ENCODE measurements at places on chromosomes 13 and 19. TPM values are rescaled to one million over a fixed set of nuclear protein-coding genes. Genes with fewer than 3 reads are reported as not detected.

FUT1 gene
- total RNA-seq, result 8.3 TPM

ZIM2 gene
- total RNA-seq, result not detected

PRR19 gene
- 0.44 TPM for total RNA-seq

GPR18 gene
- not detected for total RNA-seq

STOML3 gene
- not detected for total RNA-seq

GRCh38 chr19:11552666-11553372 is 6.2 kb downstream of the ELOF1 start:
- no peak for DNase-seq

DNA sequence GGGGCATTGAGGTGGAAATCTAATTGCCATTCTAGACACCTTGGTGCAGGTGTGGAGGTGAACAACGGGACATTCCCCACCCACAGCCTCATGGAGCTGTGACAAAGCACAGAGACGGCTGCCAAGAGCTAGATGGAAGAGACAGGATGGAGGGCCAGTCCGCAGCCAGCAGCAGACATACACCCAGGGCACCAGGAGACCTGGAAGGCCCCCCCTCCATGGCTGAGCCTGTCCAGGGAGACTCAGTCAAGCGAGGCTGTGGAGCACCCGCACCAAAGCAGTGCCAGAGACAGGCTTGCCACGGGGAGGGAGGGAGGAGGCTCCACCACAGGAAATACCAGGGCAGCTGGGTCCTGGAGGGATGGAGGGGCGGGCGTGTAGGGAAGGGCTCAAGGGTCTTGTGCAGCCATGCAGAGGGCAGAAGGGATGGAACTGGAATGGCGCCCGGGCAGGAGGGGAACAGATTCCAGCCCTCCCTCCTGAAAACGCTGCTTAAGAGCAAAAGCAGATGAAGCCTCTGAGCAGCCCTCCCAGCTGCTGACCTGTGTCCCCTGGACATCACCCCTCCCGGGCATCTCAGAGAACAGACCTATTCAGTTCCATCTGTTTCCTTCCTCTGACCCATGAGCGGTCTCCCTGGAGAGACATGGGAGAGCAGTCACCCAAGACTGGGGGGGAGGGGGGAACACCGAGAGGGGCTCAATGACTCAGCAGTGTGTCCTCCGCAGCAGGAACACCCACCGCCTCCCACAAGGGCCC is 14.4 kb downstream of the EPS15L1 start:
- peak; percentile 53 for DNase-seq

- no peak for DNase-seq
Observed at GRCh38 chr19:6062961-6063575, 47.2 kb downstream of the RFX2 start.

DNA sequence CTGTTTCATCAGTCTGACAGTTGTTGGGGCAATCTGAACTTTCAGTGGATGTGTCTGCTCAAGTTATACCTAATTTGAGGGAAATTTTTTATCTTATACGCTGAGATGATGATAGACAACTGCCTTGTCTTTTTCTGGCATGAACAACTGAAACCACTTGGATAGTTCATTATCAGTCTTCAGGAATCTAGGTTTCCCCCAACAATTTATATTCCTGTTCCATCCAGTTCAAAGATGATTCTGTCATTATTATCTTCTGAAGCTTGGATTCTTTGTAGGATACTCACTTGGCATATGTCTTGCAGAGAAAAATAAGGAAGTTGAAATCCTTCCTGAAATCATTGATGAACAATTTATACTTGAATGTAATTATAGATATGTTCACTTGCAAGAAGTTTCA is 193.7 kb downstream of the LMO7 start:
- DNase-seq, result no peak

- no peak for DNase-seq
Observed at GRCh38 chr19:18179957-18180356, 6.3 kb downstream of the IFI30 start.

DNA sequence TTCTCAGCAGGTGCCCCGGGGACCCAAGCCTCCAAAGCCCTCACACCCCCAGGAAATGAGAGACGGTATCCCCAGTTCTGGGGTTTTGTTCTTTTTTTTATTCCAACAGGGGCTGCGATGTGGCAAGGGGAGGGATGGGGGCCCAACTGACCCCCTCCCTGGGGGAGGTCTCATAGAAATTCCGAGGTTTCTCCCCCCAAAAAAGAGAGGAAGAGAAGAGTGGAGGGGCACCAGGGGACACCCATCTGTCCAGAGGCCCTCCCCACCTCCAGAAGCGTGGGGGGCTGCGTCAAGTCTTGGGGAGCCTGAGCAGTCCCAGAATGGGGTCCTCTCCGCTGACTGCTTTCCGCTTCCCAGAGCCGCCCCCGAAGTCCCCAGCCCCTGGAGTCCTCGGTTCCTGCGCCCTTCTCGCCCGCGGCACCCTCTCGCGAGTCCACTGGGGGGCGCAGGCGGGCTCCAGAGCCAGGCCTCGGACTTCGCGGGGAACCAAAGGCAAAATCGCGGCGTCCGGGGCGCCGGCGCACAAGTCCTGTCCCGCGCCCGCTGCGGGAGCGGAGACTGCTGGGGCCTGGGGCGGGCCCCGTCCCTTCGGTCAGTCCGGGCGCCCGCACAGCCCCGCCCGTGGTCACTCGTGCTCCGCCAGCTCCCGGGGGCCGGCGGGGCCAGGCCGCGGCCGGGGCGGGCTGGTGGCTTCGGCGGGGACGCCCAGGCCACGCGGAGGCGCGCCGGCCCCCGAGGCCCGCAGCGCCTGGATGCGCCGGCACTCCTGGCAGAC is 4.4 kb upstream of the ATP1A3 start:
- DNase-seq, result peak; percentile 47

DNA sequence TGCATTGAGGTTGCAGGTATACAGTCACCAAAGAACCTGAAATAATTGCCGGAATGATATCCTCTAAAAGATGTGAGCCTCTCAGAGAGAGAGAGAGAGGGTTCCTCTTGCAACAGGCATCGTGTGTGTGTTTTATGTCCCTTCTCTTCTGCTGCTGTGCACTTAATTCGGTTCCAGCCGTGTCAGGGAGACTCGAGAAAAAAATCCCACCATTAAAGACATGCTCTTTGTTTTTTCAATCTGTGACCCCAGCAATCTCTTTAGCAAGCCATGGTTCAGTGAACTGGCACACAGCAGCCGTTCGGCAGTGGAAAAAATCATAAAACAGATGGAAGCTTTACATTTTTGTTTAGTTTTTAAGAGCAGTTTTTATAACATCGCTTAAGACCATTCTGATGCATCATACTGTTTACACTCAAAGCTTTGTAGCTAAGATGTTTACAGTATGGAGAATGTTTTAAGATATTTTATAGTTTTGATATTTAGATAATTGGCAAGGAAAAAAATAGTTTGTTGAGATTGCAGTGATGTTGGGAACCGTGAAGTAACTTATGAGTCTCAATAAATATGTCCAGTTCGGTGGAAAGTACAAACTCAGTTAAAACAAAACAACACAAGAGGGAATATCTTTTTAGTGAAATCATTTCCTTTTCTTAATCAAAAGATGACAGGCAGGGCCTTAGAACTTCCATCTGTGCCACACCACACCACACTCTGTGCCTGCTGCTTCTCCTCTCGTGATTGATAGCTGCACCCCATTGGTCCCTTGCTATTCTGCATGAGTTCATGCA is 31.2 kb upstream of the ZNF536 start:
- no peak for DNase-seq

DNA sequence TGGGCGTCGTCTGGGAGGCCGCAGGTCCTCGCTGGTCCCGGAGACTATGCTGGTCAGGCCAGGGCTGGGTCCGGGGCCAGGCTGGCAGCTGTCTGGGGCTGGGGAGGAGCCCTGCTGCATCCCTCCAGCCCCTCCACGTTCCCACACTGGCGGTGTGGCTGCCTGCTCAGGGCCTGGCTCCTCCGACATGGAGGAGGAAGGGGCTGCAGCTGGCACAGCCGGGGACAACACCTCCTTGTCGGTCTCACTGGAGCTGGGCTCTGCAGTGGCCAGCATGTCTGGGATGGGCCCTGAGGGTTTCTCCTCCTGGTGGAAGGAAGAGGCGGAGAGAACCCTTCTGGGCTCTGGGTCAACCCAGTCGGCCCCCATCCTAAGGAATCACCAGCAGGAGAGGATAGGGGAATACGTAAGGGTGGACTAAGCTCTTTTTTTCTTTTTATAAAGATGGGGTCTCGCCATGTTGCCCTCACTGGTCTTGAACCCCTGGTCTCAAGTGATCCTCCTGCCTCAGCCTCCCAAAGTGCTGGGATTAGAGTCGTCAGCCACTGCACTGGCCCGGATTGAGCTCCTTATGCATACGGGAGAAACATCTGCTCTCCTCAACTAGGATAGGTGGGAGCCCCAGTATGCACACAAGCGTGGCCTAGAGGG is 806 bp downstream of the ZNF414 start:
- no peak for DNase-seq

DNA sequence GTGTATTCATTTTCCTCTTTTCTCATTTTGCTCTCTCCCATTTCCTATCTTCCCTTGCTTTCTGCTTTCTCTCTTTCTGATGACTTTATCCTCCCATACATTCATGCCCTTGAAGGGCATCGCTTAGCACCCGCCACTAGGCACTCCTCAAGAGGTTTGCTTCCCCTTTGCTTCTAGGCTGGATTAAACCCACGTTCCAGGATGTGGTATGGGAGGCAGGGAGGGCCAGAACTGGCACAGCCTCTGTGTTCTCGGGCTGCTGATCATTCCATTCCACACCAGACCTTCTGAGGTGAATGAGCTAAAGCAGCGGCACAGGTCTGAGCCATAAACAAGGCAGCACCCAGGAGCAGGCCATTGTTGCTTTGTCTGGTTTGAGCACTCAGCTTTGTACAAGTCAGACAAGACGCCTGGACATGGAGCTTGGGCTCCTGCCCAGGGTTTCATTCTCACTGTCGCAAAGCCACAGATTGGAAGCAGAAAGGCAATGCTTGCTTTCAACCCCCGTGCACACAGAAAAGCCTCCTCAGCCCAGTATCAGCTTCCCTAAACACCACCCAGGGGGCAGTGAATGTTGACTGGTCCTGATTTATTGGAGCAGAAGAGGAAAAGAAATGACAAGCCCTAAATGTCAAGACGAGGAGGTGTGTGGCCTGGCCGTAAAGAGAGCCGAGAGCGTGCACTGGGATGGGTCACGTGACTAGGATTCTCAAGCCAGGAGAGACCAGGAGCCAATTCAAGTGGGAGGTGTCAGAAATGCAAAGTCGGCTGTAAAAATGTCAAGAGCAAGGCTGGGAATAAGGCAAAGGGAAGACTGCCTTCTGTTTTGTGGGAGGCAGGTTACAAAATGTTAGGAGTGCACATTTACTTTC is 218.0 kb upstream of the SERP2 start:
- DNase-seq, result peak; percentile 26

DNA sequence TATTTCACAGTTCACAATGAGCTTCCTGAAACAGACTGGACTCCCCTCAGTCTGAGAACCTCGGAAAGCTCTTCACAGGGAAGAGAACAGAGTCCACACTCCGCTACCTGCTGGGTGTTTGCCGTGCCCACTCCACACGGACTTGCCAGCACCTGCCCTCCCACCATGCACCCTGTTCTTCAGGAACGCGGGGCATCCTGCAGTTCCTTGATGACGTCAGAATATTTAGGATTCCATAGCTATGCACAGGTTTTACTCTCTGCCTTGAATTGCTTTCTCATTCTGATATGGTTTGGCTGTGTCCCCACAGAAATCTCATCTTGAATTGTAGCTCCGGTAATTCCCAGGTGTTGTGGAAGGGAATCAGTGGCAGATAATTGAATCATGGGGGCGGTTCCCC is 74.4 kb upstream of the FARP1 start:
- no peak for DNase-seq

DNA sequence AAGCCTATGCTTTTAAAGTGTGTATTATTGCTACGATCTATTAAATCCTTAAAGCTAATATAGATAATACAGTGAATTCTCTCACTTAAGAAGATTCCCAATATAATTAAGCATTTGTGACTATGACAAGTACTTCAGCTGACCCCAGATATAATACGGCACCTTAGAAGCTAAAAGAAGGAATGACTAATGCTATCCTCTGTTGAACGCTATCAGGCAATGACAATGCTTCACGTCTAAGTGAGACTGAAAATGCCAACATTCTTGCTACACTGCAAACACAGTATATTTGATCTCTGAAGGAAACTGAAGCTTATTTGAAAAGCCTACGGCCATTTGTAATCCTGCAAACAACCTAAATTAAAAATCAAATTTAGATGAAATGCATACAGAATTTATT is 19.7 kb downstream of the VWA8 start:
- DNase-seq, result no peak

DNA sequence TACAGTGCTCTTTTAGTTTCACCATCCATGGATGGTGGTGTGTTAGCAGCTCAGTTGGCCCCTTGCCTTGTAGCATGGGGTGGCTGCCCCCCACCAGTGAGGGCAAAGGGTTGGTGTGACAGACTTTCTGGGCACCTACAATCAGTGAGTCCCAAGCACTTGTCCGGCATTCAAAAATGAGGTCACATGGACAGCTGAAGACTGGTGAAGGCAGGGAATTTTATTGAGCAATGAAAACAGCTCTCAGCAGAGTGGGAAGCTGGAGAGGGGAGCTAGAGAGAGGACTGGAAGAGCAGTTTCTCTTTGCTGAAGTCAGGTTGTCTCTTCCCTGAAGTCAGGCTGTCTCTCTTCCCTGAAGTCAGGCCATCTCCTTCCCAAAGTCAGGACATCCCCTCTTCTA is 1053.2 kb downstream of the SLITRK1 start:
- DNase-seq, result no peak

DNA sequence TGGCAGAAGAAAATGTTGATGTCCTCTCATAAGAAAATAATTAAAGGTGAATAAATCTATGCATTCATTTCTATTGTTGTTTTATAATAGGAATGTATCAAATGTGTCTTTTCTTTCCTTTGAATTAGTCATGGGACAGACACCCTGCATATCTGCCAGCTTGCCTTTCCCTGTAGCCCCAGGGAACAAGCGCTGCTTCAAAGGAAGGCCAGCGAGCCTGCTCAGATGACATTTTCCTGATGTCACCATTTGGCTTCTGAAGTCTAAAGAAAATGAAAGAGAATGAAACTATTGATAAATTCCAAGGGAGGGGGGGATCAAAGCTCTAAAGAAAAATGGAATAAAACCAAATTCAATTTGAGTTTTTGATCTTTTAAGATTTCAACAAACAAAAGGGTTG is 574.8 kb downstream of the IRS2 start:
- no peak for DNase-seq

DNA sequence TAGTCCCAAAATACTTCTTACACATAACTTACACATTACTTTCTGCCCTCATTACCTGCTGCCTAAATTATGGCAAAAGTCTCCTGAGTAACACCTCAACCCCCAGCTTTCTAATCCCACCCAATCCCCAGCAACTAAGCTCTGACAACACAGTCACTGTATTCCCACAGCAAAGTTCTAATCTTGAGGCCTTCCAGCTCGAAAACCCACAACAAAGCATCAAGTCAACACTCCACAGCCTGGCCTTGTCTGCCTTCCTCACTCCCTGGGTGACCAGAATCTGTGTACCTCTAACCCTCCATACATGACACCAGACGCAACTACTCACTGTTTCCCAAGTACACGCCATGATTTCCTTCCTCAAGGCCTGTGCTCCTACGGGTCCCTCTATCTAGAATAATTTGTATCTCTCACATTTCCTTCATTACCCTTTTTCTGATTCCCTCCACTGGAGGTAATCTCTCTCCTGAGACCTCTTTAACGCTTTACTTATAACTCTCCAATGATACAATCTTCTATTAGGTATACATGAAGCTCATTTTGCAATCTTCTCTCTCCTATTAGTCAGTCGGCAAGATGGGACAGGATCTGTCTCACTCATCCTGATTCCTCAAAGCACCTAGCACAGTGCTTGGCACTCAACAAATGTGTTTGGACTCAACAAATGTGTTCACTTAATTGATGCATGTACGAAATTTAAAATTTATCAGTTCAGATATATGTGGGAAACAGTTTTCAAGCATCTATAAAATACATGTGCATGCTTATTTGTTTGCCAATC is 87.6 kb upstream of the DOCK9 start:
- DNase-seq, result no peak

All from lung microvascular endothelial cell (primary cell).